Non-pigmented ciliary epithelial cell (primary cell): ENCODE measurements at places on chromosomes 1 and 21.

- peak; percentile 65 for DNase-seq
Observed at GRCh38 chr1:63688302-63688890, 85.4 kb upstream of the ROR1 start.

DNA sequence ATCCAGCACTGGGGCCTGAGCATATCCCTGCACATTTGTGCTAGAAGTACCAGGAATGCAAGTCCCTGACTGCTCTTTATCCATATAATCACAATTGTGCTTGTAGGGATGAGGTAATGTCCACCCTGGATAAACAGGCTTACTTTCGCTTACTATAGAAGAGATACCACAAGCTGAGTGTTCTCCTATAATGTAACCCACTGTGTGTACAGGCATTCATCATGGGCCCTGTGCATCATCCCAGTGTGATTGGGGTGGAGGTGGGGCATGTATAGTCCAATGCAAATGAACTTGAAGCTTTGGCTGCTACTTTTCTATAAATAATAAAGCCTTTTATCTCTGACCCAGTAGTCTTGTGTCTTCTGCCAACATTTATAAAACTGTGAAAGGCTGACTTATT, 69.3 kb downstream of the MAN1A2 start:
- no peak for DNase-seq

DNA sequence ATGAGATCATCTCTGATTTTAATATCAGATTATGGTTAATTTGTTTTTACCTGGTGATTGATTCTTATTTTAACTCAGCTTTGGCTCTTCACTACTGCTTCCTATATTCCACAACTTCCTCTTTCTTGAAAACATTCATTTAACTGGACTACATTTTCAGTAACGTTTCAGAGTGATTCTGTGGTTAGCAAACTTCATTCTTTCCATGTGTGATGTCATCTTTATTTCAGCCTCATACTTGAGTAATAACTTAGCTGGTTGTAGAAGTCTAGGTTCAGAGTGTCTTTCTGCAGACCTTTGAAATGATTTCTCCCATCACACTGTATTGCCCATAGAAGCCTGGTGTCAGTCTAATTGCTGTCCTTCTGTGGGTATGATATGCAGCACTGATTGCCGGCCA, 36.0 kb upstream of the SLC35F3 start:
- DNase-seq: no peak

- DNase-seq: no peak
Observed at GRCh38 chr1:81050390-81050789, 750.3 kb upstream of the ADGRL2 start.

DNA sequence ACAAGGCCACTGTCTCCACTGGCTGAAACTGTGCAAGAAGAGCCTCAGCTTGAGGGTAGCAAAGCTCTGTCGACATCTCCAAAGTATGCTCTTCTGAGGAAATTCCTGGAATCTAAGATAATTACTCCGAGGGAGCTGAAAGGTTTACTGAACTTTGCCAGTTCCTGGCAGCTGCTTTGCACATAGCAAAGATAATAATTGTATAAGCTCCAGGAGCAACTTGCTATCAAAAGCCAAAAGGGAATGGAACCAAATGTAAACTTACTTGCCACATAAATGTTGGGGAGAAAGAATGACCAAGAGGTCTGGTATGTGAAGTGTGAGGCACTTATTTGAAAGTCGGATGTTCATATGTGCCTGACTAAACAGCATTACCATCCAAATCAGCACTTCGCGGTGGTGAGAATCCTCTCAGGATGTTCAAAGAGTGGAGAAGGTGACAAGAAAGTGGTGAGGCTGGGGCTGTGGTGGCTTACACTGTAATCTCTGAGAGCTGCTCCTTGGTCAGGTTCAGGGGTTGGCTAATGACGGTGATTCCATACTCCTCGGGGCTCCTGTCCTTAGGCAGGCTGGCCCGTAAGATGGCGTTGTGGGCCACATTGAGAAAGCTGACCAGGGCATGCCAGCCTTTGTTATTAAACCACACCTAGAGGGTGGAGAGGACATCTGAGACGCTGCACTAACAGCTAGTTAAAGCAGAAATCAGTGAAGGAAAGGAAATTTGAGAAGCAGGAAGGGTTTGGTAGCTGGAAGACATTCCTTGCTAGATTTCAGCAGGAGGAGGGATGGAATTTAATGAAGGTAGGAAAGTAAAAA, 100.0 kb downstream of the ABCA4 start:
- peak; percentile 95 for DNase-seq

- peak; percentile 31 for DNase-seq
Observed at GRCh38 chr1:212561501-212561931, 47.0 kb upstream of the ATF3 start.

DNA sequence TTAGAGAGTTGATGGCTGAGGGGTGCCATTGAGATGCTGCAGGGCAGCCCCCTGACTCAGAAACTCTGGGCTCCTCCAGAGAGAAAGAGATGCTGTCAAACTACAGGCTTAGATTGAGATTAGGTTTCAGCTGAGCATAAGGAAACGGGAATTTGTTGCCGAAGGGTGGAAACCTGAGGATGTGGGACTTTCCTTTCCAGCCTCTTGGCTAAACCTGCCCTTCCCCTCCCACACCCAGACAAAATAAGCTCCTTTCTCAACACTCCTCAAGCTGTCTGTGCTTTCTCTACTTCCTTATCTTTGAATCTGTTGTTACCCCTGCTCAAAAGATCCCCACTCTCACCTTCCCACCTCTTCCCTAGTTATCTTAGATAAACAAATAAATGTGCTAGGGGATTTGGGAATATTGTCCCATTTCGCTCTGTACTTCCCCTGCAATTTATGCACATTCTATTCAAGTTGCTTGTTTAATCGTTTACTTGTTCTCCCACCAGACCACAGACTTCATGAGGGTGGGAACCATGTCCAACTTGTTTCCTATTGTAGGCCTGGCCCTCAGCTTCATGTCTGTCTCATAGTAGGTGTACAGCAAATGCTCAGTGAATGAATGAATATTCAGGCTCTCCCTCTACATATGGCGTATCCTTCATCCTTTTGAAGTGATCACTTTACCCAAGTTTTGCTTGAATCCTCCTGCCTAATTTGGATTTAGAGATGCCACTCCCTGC, 30.6 kb upstream of the MARK1 start:
- no peak for DNase-seq

- no peak for DNase-seq
Observed at GRCh38 chr1:155062151-155062686, 1.3 kb upstream of the EFNA4 start.

DNA sequence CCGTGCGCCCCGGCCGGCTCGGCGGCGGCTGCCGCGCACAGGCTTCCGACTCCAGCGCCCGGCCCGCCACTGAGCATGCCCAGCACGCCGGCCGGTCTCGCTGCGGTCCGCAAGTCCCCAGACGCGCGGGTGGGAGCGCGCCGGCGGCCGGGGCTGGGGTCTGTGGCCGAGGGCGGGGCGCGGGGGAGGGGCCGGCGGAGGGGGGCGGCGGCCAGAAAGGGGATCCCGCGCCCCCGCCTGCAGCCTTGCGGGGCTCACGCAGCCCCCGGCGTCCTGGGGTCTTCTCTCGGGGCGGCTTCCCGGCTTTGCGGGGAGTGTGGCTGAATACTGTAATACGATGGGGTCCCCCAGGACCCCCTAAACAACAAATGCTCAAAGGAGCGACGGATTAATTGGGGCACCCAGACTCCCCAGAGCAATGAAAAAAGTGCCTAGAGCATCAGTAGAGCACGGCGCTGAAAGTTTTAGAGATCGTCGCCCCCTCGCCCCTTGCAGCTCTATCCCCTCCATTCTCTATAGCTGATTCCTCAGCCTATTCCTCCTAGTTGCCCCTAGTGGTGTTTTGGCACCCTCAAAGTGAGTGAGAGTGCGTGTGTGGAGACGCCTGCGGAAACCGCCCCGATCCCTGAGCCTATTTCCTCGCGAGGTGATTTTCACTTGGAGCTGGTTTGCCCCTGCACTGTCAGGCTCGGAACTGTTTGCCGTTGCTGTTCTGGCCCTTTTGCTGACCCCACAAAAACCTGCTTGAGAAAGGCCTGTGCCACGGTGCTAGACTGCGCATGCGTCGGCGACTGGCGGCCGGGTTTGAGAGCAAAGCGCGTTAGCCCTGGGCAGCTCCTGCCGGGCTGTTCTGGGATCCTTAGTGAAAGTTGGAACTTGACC, at the start of gene VAV3:
Gene VAV3, minus strand, starts transcription at position 71 of the 882 bp plus-strand sequence. CDS start 311 bp downstream, outside the sequence.
- no peak for DNase-seq

GRCh38 chr1:206923009-206923960, 1.5 kb upstream of the FCMR start:
- DNase-seq: no peak

GRCh38 chr21:27802816-27803475, 836.1 kb upstream of the ADAMTS5 start:
- DNase-seq: no peak

DNA sequence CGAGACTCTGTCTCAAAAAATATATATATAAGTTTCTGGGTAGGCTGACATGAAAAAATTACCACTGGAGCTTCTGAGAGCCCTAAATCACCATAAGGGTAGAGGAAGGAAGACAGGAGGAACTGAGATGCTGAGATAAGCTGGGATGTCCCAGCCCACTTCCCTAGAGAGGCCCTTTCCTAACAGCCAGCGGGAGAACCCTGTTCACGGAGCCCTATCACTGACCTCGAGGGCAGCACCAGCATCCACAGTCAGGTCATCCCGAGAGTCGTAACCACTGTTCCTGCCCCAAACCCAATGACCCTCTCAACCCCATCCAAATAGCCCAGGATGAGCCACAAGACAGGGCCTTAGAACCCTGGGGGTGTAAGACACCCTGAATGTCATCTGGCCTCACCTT, 77.5 kb downstream of the CD34 start:
- no peak for DNase-seq

DNA sequence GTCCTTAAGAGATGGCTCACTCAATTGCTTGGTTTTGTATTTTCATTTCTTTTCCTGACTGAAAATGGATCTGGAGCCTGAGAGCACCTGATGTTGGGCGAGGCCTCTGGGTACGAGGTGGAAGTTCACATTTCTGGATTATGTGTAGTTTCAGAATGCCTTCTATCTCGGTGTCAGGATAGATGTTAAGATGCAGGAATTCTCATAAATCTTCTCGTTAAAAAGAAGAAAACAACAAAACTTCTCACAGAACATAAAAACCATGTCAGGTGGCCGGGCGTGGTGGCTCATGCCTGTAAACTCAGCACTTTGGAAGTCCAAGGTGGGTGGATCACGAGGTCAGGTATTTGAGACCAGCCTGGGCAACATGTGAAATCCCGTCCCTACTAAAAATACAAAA, 101.8 kb downstream of the RHOU start:
- no peak for DNase-seq

GRCh38 chr1:67201891-67202290, 35.6 kb downstream of the IL23R start:
- no peak for DNase-seq

GRCh38 chr1:155648207-155649147, 38.5 kb downstream of the MSTO1 start:
- peak; percentile 77 for DNase-seq

DNA sequence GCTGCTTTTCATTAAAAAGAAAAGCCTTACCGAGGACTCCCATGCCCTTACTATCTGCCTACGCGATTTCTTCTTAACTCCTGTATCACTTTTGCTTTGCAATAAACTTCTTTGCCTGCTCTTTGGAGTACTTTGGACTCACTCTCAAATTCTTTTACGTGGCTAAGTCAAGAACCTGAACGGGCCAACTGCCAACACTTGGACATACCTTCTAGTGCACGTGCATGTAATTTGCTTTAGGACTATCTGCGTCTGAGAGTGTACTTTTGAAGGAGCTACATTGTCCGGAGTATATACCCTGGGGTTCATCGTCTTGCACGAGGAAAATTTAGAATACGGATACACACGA, 3.6 kb upstream of the OTUD3 start:
- DNase-seq: no peak

GRCh38 chr21:43881283-43881682, 16.3 kb downstream of the AGPAT3 start:
- DNase-seq: no peak

- DNase-seq: no peak
Observed at GRCh38 chr1:34740161-34740868, 14.5 kb upstream of the GJB5 start.
